ENCODE measurements at places on chromosomes 5 and 9.

DNA sequence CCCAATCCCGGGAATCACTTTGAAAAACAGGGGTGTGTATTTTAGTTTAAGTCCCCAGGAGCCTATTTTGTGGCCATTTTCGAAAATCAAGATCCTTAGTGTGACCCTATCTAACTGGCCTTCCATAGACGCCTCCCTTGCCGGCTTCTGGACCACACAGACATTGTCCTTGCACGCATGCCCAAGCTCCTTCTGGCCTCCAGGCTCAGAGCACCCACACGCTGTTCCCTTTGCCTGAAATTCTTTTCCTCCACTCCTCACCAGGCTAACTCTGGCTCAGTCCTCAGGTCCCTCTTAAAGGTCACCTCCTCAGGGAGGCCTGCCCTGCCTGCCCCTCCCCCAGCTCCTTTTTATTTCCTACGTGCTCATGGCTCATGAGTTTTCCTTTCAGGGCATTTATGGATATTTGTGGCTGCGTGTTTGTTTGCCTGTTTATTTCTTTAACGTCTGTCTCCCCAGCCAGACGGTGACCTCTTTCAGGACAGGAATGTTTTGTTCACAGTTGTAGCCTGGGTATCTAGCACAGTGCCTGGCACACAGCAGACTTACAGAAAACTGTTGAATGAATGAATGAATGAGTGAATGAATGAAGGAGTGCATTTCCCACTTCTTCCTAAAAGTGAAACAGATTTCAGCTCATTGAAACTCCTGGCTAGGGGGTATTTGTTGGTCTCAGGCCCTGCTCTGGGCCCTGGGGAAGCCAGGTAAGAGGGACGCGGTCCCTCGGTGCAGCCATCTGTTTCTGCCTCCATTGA lies 79.1 kb upstream of the IER5L start:
- no peak for DNase-seq

- no peak for DNase-seq
These were observed 30.2 kb downstream of the UBQLN1 start for GRCh38 chr9:83677596-83677995.

DNA sequence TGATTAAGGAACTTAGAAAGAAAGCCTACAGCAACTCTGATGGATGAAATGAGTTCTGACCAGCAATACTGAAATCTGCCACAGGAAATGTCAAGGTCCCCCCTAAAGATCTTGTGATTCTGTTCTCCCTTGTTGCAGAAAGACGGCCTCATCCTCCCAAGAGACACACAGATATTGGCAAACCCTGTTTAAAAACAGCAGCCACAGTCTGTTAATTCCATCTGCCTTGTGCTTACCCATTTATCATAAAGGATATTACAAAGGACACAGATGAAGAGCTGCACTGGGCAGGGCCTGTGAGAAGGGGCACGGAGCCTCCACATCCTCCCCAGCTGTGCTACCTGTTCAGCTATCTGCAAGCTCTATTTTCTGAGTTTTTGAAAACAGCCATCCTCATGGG lies 15.2 kb downstream of the RAPGEF1 start:
- DNase-seq, result no peak

- DNase-seq, result no peak
These were observed 19.0 kb upstream of the SUSD3 start for GRCh38 chr9:93039456-93039855.

- DNase-seq, result no peak
These were observed 125.2 kb upstream of the CPEB4 start for GRCh38 chr5:173762930-173763329.

GRCh38 chr5:138918686-138919085 lies 43.6 kb upstream of the LRRTM2 start:
- no peak for DNase-seq

- no peak for DNase-seq
These were observed 63.3 kb upstream of the CKS2 start for GRCh38 chr9:89247431-89248353.

DNA sequence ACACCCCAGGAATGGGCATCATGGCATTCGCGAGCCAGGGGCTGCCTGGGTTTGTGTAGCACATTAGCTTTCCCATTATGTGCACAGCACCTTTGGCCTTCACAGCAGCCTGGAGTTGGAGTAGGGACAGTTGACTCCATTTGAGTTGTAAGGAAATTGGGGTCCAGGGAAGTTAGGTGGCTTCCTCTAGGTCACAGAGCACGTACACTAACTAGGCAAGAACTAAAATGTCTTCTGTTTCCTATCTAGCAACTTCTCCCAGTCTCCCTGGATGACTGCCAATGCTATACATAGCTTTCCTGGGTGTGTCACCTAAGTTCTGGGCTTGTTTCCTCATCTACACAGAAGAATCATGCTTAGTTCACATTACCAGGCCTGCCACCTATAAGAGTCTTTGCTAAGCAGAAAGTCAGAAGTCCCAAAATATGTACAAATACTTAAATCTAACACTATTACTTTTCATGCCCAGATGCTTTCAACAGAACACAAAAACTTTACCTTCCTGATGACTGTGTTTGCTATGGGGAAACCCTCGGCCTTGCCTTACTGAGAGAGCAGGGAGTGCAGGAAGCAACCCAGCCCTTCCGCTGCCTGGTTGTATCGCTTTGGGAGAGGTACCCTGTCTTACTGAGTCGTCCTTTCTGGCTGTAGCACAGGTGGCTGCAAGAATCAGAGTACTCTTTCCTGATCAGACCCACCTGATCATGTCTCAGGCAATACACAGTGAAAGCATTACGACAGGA lies 12.0 kb downstream of the MACROH2A1 start:
- DNase-seq, result no peak

GRCh38 chr9:36665387-36665786 lies 92.7 kb downstream of the MELK start:
- DNase-seq, result no peak

DNA sequence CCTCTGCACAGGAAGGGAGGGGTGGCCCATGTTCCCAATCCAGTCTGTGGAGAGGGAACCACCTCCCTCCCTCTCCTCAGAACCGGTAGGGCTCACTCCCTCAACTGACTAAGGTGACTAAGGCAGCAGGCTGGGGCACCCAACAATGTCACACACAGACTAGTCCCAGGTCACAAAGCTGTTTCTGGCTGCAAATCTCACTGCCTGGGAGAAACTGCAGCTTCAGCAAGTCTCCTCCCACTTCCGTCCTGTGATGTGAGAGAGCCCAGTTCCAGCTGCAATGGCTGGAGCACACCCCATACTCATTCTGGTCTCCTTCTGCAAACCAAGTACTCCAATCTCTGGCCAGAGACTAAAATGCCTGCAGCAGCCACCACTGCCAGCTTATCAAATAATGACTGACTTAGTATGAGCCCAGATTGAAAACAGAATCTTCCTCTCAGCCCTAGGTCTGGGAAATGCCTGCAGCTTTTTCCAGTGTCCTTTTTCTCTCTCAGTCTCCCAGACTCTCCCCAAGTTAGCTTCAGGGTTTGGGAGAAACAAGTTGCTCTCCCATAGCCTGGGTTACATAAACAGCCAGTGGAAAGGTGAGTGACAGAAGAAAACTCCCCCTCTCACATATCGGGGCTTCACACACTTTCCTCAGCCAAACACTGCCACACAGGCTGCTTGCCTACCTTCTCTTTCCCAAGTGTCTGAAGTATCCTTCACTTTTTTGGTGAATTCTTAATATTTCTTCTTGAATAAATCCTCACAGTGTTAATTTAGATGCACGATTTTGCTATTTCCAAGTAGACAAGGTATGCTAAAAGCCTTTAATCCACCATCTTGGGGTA lies 247.4 kb upstream of the RASA1 start:
- DNase-seq, result peak; percentile 25

DNA sequence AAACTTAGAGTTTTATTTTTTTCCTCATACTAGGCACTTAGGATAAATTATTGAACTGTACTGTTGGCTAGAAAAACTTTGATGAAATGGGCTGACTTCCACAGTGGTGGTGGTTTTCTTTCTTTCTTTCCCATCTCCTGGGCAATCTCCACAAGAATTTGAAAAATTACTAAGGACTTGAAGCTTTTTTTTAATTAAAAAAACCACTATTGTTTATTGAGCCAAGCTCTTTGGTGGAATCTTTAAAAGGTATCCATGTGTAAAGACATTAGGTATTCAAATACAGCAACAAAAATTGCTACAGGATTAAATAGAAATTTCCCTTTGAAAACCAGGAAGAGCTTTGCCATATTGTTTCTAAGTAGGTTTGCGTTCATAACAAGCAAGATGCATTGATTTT lies 14.1 kb downstream of the MARCHF6 start:
- no peak for DNase-seq

DNA sequence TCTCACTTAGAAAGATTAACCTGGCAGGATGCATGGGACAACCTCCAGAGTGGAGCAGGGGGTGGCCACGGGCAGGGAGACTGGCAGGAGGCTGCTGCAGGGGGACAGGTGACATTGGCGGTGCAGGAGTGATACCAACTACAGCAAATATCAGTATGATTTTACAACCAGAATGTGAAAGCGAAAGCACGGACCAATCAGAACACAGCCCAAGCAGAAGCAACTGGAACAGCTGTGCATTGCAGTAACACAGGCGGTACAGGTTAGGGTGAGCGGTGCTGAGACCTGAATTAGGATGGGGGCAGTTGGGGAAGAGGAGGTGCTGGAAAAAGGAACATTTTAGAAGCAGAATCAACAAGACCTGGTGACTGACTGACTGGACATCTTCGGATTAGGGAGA lies 29.3 kb downstream of the POLR1E start:
- no peak for DNase-seq

GRCh38 chr9:137752426-137752825 lies 125.2 kb upstream of the CACNA1B start:
- no peak for DNase-seq

DNA sequence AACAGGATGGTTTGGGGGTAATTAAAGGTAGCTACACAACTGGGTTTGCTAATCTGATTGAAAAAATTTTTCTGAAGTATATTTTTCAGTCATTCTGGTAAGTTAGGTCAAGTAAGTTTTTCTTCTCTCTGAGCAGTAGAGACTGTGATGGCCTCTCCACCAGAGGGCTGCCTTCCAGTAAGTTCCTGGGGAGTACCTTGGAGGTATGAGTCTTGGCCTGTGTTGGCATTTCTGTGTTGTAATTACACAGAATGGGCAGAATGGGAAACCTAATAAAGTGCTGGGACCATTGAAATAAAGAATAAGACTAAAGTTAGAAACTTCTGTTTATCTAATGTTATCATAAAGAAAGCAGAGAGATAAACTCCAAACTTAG lies 430.8 kb downstream of the ARHGEF28 start:
- DNase-seq, result no peak

GRCh38 chr9:93204470-93205043 lies 20.6 kb downstream of the WNK2 start:
- DNase-seq, result no peak

DNA sequence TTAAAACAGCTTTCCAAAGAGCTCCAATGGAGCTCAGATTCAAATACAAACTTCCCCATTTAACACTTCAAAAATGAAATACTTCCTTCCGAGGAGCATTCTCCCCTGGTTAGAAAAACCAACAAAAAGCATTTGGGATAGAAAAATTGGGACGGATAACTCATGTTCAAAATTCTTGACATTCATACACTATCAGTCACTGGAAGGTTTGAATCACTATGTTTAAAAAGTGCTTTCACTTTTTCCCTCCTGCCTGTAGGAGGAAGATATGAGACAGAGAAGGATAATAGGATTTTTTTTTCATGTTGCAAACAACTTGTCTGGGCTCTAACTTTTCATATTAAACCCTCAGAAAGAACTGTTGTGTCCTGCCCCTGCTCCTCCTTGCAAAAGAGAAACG lies 412.0 kb downstream of the ACTL7B start:
- DNase-seq, result no peak

DNA sequence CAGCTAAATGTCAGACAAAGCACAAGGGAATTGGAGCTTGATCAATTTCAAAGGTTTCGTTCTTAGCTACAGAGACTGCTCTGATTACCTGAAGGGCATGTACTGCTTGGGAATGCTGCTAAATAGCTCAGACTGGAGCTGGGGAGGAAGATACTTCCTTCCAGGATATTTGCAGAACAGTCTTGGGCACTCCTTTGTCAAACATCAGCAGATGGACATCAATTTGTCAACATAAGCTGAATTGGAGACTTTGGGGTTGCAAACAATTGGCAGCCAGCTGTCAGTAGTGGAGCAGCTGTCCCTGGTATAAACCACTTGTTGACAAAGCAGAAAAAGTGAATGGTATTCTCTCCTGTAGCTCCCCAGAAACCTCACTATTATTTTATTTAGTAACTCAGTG lies 182.0 kb downstream of the CCDC192 start:
- DNase-seq, result no peak

- DNase-seq, result no peak
These were observed 8.5 kb upstream of the CRB2 start for GRCh38 chr9:123347289-123348060.

DNA sequence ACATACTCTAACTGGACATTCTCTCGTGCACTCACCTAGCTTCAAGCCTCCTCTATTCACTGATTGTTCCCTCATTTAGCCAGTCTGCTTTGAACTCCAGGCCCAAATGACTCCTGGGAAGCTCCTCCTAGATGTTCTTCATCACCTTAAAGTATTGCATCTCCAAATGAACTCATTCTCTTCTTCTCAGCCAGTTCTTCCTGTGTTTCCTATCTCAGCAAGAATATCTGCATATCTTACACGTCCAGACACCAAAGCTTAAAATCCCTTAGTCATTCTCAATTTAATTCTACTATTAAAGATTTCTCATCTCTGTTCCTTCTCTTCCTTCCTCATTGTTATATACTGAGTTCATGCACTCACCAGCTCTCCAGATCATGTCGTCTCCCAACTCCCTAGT lies 118.6 kb upstream of the DAB2 start:
- DNase-seq, result no peak

DNA sequence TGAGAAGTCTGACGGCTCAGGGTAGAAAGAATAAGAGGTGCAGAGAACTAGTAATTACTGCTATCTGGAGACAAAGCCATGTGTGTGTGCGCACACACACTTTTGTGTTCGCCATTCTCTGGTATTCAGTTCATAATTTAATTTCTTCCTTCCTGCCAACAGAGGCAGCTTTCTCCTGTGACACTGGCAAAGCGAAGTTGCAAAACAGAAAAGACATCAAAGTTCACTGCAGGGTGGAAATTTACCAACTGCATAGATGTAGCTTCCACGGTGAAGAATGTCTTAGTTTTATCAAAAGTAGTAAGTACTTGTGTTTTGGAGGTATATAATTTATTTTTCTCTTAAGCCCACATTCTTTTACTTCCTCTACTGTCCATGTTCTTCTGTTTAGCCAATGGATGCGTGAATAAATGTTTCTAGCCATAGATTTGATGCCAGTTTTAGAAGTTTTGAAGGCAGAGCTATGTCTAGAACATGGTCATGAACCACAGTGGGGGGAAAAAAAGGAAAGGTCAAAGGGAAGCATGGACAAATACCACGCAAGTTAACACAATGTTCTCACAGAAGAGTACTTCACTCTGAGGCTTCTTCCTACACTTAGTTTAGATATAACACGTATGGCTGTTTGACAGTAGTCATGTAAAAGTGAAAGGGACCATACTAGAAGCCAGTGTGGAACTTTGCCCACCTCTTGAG lies 536.5 kb upstream of the GRIA1 start:
- DNase-seq, result no peak

All from hippocampal formation (tissue), 2 donors.